Right atrium auricular region (tissue), 2 donors: ENCODE measurements at places on chromosomes 2 and 18.
A peak's percentile ranks its signal among the peaks of the same experiment; 100 is the strongest.

DNA sequence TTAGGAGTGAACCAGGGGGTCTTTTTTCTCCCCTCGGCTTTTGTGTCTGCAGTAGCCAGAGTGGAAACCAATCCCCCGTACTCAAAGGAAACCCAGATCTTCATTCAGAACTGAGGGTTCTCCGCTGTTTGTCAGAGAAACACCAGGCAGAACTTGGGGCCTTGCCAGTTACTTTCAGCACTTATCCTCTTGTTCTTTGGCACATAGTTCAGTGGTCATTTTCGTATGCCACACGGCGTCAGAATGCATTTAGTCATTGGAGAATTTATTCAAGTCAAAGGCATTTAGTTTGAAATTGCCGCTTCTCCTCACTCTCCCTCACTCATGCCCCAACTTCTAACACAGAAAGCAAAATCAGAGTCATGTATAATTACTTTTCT, 102.9 kb downstream of the CABLES1 start:
- DNase-seq: peak; percentile 87

DNA sequence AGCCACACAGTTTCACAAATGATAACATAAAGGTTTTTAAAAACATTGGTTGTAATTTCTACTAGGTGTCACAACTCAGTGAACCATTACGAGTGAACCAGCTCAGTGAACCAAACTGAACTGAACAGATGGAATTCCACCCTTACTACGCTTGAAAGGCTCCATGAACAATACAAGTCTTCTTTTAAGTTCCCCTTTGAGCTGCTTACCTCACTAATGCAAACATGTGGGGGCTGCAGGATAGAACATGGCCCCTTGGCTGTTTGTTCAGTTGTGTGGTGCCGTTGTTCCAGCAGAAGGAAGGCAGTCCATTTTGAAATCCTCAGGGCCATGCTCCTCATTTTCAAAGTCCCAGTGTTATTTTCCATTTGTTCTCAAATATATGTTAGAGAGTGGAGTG, 30.7 kb upstream of the KLHL14 start:
- DNase-seq: no peak

GRCh38 chr2:101107241-101107640, 43.9 kb downstream of the TBC1D8 start:
- no peak for DNase-seq

- DNase-seq: no peak
Observed at GRCh38 chr2:15665067-15665942, 73.6 kb downstream of the DDX1 start.

DNA sequence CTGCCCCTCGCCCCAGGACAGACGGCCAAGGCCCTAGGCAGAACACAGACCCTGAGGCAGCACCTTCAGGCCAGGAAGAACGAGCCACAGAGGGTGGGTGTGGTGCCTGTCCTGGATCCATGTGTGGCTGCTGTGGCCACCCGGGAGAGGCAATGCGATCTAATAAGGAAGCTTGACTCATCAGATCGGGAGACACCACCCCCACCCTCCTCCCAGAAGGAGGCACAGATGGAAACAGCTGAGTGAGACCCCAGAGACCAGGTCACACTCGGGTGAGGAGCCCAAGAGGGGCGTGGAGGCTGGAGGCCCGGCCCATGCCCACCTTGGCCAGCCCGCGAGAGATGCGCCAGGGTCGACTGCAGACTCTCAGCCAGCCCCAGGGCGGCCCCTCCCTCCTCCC, 20.3 kb downstream of the KCNG2 start:
- DNase-seq: peak; percentile 56

DNA sequence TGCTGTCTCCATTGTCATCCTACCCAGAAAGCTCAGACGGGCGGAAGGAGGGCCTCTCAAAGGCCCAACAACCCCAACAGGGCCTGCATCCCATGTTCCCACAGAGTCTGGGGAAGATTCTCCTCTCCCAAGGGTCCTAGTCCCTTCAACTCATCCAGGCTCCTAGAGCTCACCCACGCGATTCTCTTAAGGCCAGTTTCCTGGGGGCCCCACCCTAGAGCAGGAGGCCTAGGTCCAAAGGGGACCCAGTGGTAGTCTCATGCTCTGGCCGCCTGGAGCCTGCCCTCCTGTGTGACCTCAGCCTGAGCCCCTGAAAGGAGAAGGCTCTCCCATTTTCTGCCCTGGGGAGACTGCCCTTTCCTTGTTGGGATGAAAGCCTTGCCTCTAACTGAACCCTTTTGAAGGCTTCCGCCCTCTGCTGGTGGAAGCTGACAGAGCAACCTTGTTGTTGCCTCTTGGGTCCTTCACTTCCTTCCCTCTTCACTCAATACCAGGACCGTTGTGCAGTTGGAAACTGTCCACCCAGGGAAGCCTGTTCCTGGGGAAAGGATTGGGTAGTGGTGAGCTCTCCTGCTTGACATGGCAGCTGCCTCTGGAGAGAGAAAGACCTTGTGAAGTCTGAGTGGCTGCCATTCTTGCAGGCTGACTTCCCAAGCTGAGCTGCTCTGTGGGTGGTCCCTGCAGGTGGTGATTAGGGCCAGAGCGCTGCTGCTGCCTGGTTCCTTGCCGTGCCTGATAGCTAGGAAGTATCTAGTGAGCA, 86.0 kb upstream of the ALPP start:
- DNase-seq: peak; percentile 60

DNA sequence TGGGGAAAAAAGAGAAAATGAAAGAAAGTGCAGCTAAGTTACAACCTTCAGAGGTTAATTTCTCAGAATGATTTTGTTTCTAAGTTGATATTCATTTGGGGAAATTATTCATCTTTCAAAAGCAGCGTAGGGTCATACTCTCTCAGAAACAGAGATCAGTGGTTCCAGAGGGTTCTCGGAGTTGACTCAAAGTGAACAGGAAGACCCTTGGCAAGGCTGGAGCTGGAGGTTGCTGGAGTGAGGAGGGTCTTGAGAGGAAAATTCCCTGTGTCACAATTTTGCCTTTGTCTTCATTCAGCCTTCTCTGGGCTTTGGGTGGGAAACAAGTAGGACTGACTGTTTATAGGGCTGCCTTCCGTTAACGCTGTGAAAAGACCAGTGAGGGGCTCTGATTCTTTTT, 168.2 kb downstream of the ICOS start:
- DNase-seq: no peak

DNA sequence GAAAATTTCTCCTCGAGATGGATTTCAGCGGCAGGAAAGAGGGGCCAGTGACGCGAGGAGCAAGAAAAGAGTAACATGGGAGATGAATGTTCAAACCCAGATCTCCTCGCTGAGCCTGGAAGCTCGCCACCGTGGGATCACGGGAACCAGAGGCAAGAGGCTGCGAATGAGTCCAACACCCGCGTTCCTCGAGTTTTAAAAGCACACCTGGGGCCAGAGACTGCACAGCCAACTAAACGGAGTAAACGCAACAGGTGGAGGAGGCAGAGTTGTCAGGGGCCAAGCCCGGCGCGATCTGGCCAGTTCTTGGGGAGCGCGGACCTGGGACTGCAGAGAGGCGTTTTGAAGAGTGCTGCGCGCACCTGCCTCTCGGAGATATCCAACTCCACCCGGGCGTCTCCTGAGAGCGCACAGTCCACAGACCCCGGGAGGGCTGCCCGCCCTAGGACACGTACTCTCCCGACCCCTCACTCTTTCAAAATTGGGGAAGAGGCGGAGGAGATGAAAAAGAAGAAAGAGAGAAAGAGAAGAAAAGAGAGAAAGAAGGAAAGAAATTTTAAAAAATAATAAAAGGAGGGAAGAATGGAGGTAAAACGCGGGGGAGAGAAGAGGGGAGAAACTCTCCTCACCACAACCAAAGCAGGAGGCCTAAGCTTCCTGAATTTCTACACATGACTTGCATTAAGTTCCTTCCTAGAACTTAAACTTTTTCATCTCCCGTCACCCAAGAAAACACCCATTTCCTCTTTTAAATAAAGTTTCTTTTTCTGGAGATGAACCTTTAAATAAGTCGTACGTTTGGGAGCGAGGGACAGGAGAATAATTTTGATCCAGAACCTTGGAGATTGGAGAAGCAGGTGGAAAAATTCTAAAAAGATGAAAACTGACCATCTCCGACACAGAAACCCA, 5.3 kb upstream of the PAX3 start:
- DNase-seq: no peak

- no peak for DNase-seq
Observed at GRCh38 chr2:88698027-88698413, 6.5 kb downstream of the RPIA start.

DNA sequence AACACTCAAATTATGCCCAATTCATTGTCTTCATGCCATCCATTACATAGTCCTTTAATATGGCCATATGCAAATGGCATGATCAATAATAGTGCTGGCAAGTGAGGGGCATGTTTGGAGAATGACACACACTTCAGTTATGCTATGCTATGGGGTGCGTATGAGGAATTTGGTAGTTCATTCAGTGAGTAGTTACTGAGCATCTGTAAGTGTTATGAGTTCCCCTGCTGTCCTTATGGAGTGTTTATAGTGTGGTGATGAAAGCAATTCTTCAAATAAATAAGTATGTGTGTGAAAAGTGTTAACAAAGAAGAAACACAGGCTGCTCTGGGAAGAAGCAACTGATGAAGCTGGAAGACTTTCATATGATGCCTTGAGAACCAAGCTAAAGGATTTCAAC, 383.7 kb upstream of the SLC14A2 start:
- DNase-seq: no peak

DNA sequence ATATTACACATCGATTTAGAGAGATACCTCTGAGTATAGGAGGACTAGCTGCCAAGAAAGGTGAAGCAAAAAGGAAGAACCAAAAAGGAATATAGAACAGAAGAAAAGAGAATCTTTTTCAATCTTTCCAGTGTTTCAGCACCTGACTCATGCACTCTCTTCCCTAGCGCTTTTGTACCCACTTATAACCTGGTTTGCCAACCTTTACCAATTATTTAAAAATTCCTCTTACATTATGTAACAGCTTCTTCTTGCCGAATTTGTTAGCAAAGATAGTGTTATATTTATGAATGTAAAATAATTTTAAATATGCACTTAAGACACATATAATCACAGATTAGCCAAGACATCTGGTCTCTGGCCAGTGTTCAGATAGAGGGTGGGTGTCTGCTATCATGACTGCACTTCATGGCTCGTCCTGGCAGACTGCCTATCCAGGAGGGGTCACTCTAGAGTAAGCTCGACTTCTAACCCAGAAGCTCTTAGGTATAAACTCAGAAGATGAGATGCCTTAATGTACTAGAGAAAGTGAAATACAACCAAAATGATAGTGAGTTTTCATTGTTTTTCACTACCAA, 122.9 kb downstream of the ATAD2B start:
- no peak for DNase-seq

DNA sequence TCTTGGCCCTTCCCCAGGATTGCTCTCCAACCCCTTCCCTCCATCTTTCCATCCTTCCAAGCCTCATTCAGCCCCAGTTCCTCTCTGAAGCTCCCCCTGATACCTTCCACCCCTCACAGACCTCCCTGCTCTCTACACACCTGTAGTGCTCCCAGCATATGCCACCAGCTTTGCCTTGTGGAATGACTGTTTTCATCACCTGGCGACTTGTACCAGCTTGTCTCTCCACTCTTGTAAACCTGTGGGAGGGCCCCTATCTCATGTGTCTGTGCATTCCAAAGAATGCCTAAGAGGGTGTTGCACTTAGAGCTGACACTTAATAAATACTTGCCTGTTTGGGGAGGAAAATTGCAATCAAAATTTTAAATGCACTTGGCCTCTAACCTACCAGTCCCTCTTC, 198.7 kb downstream of the BCL11A start:
- no peak for DNase-seq

DNA sequence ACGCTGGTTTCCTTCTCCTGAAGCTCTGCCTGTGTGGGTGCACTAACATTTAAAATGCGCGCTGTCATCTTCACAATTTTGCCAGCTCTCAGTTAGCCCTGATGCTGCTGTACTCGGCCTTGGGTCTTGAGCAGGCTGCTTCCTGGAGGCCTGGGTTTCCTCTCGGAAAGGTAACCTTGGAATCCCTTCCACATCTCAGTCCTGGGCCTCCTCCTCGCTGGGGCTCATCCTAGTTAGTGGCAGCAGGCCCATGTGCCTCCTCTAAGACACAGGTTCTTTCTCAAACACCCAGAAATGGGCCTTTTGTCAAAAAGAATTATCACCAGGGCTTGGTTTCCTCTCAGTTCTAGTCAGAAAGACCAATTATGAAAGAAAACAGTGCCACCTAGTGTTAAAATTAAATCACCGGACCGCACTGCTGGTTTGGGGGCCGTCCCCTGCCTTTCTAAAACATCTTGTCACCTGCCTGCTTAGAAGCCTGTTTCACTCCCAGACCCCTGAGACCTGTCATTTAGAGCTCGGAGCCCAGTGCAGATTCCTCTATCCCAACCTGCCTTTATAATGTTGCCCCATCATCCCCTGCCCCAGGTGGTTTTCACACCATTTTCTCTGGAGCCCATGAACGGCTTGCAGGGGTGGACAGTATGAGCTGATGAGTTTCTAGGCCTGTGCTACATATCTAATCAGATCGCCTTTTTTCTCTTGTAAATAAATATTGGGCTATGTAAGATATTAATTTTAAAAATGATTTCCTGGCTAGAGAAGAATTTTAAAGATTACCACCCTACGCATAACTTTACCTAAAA, 42.4 kb downstream of the HK2 start:
- no peak for DNase-seq

DNA sequence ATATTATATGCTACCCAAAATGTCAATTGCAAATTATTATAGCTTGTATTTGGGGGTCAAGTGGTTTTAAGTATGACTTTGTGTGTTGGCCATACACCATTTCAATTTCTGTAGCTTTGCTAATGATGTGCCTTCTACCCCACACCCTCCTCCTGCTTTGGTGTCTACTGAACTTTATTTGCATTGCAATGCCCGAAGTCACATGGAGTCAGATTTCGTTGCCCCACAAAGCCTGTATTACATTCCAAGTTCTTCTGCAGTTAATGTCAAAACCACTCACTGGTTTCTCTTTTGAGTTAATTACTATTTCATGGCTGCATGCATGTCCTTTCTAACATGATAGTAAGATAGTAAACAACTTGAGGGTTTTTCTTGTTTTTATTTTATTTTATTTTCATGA, 528.9 kb downstream of the RIT2 start:
- no peak for DNase-seq

- no peak for DNase-seq
Observed at GRCh38 chr2:160940271-160940670, 220.0 kb upstream of the TANK start.

DNA sequence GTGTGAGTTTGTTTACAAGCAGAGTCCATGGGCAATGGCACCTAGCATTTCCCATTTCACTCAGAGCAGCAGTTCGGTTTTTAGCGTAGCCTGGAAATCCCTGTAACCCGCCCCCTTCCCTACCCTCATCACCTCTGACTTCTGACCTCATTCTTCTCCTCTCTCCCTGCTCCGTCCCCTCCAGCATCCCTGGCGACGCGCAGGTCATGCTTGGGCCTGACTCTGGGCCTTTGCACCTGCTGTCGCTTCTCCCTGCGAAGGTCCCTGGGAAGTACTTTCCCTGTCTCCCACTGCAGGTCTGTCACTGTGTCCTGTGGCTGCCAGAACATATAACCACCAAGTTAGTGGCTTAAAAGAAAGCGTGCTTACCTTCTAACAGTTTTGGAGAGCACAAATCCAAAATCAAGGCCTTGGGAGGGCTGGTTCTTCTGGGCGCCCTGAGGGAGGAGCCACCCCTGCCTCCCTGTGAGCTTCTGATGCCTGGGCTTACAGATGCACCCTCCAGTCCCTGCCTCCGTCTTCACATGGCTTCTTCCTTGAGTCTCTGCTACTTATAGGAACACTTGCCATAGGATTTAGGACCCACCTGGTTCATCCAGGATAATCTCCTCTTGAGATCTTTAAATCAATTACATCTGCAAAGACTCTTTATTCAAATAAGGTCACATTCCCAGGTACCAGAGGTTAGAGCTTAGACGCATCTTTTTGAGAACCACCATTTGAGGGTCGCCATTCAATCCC, 8.1 kb upstream of the RAB17 start:
- no peak for DNase-seq

- no peak for DNase-seq
Observed at GRCh38 chr2:232088771-232089170, 127.3 kb downstream of the DIS3L2 start.

GRCh38 chr2:48362515-48362914, 167.4 kb upstream of the STON1 start:
- DNase-seq: no peak
